Activated CD4-positive, CD25-positive, alpha-beta regulatory T cell treated with anti-CD3 and anti-CD28 coated beads, Interleukin-2, amount 50 U/mL, for 24 hours (primary cell): ENCODE measurements at places on chromosomes 12 and 14.

- ATAC-seq: no peak
These were observed 54.1 kb downstream of the ESRRB start for GRCh38 chr14:76430017-76430416.

GRCh38 chr14:72314808-72315435, 382.7 kb downstream of the RGS6 start:
- ATAC-seq: no peak

DNA sequence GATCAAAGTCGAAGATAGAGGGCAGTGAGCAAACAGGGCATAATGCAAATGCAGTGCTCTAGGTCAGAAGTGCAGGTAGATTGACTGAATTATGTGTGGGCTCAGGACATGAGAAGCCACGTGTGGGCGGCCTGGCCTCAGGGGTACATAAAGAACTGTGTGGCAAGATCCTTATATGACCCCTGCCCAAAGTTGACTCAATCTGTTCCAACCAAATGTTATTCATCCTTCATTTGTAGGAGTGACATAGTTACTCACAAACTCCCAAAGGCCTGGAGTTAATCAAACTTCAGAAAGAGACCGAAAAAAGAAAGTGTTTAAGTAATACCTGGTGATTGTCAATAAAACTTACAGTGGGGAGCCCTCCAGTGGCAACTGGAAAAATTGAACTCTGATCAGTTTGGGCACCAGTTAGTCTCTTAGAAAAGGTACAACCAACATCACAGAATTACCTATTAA, 150.4 kb upstream of the FAR2 start:
- ATAC-seq: no peak

DNA sequence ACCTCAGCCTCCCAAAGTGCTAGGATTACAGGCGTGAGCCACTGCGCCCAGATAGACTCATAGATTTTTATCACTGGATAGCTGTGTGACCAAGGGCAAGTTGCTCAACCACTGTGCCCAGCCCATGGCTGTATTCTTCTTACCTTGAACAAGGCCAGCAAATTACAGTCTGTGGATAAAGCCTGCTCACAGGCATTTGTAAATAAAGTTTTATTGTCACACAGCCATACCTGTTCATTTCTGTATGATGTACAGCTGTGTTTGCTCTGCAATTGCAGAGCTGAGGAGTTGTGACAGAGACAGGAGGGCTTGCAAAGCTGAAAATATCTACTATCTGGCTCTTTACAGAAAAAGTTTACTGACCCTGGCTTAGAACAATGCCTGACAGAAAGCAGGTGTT, 35.2 kb upstream of the LHX5 start:
- ATAC-seq: no peak

DNA sequence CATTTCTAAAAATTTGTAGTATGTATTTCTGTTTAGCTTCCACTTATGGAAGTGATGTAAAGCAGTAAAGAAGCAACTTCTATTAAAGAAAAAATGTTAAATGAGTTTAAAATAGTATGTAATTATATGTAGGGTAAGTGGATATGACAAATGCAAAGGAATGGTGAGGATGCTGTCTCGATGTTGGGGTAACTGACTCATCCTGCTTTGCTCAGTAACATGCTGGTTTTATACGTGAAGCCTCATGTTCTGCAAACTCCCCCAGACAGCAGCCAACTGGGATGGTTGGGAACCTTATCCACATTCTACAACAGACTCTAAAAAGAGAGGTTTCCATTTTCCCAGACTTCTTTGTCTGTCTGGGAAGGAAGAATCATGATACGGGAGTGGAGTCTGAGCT, 1006.4 kb upstream of the TMEM132C start:
- ATAC-seq: no peak

GRCh38 chr12:3593906-3594483, 103.0 kb downstream of the PRMT8 start:
- no peak for ATAC-seq

DNA sequence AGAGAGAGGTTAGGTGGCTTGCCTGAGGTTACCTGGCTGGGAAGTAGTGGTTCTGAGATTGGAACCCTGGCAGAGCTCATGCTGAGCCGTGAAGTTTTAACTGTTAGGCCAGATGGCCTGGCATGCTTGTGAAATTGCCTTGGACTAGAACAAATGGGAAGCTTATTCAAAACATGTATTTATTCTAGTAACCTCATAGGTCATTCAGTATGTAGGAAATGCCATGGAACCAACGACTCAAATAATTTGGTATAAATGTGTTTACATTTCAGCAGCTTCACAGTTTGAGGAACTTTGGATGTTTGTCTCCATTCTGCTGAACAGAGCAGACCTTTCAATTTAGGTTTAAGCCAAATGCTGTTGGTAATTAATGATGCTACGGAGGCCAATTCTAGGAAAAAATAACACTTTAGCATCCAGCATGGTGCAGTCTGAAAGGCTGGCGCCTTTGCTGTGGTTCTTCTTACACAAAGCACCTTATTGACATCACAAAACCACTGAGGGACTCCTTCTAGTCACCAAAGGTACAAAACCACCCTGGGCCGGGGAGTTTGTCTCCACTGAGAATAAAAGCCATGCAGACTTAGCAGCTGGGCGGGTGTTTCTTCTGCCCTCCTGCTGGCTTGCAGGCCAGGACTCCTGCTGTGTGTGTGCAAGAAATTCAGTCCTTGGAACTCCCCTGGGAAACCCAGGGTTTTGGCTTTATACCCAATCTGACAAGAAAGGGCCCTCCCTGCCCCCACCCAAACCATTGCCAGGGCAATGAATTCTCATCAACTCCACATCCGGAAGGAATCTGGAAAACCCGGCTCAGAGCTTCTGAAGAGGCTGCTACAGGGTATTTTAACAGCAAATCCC, 64.2 kb downstream of the ELK3 start:
- ATAC-seq: no peak

DNA sequence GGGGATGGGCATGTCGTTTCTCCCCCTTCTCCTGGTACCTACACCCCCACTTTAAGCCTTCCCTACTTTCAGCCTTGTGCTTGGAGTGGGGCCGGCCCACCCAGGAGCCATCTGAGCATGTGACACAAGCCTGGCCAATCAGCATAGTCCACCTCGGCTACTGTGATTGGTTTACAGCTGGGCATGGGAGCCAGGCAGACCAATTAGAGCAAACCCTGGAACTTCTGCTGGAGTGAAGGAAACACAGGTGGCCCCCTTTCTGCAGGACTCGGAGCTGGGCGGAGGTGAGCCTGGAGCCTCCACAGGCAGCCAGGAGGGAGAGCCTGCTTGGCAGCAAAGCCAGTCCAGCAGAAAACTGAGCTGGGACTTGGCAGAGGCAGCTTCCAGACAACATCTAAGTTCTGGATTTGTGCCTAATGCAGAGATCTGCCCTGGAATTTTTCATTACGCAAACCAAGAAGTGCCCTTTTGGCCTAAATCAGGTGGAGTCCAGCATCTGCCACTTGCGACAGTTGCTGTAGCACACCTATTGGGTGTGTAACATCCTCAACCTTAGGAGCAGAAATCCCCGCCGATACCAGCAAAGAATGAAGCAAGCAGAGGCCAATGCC, 59.5 kb downstream of the SCARB1 start:
- no peak for ATAC-seq
